IPS-NIHi11 (cell line): ENCODE measurements at places on chromosomes 7 and 10.

DNA sequence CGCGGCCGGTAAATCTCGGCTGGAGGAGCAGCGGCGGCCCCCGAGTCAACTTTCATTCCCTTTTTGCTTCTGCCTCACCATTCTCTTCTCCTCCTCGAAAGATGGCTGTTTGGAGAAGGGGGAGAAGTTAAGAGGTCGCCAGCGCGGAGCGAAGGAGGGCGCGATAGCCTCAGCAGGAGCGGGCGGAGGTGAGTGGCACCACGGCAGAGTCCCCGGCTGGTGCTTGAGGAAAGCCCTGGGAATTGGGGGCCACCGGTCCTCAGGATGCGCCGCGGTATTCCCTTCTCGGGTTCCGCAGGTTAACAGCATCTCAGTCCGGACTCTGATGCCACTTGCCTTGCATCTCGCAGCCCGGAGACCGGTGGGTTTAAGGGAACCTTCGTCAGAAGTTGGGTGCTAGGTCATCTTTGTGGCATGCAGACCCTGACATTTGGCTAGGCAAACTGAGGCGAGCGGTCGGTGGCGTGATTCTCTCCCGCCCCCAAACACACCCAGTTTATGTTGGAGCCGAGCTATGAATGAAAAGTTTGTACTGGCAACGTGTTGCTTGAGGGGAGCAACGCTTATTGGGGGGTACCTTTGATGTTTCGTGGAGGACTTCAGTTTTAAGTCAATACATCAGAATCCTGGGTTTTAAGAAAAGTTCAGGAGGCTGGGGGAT lies 59.5 kb upstream of the PRPS1L1 start:
- DNase-seq: no peak

- DNase-seq: peak; percentile 67
Observed at GRCh38 chr7:33905389-33906032, at the start of gene BMPER. TSS of gene BMPER (plus strand) at chr7:33905539. CDS start at chr7:33905614, 75 bp downstream.

- DNase-seq: no peak
Observed at GRCh38 chr7:97818066-97818663, 54.0 kb downstream of the ASNS start.

GRCh38 chr7:28180364-28181147 lies at the start of gene JAZF1:
TSS of gene JAZF1 (minus strand) at chr7:28180795.
- DNase-seq: peak; percentile 83

GRCh38 chr10:115937768-115938056 lies 335.3 kb downstream of the GFRA1 start:
- no peak for DNase-seq

GRCh38 chr7:4931943-4932342 lies 27.0 kb downstream of the MMD2 start:
- DNase-seq: peak; percentile 69

GRCh38 chr10:66844176-66844942 lies 81.5 kb upstream of the LRRTM3 start:
- DNase-seq: no peak

GRCh38 chr10:1293157-1293556 lies 237.0 kb downstream of the WDR37 start:
- DNase-seq: no peak

GRCh38 chr10:2575460-2575859 lies 491.9 kb upstream of the PFKP start:
- peak; percentile 23 for DNase-seq

- DNase-seq: no peak
Observed at GRCh38 chr7:65744406-65744805, 128.5 kb upstream of the VKORC1L1 start.

- no peak for DNase-seq
Observed at GRCh38 chr7:87154166-87154565, 1.9 kb downstream of the DMTF1 start.

DNA sequence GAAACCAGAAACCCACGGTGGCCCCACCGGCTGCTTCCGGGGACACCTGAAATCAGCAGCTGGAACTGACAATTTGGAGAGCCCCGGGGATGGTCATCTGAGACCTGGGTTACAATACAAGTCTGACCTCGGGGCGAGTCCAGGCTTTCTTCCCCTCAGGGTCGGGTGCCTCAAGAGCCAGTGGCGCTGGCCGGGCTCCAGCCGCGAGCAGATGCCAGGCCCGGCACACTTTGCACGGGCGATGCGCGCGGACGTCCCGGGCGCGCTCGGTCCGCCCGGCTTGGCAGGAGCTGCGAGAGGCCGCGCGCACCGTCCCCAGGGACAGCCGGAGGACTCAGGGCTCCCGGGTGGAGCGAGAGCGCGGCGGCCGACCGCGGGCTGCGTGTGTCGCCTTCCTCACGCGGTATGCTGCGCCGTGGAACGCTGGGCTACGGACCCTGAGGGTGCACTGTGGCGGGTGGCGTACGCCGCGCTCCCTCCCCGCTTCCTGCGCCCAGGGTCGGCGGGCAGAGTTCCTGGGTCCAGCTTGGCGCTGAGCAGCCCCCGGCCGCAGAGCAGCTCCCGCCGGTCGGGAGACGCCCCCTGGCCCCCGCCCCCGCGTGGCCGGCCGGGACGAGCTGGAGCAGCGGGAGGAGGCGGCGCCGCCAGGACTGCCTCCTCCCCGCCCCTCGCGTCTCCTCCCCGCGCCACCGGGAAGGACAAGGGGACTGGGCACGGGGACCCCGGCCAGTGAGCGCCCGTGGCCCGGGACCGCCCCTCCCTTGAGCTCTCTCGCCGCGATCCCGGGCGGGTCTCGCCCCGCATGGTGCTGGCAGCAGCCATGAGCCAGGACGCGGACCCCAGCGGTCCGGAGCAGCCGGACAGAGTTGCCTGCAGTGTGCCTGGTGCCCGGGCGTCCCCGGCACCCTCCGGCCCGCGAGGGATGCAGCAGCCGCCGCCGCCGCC lies at the start of gene RBM20:
TSS of gene RBM20 (plus strand) at position 684 of the 945 bp plus-strand sequence. CDS start at position 803, 119 bp downstream.
- DNase-seq: peak; percentile 66

DNA sequence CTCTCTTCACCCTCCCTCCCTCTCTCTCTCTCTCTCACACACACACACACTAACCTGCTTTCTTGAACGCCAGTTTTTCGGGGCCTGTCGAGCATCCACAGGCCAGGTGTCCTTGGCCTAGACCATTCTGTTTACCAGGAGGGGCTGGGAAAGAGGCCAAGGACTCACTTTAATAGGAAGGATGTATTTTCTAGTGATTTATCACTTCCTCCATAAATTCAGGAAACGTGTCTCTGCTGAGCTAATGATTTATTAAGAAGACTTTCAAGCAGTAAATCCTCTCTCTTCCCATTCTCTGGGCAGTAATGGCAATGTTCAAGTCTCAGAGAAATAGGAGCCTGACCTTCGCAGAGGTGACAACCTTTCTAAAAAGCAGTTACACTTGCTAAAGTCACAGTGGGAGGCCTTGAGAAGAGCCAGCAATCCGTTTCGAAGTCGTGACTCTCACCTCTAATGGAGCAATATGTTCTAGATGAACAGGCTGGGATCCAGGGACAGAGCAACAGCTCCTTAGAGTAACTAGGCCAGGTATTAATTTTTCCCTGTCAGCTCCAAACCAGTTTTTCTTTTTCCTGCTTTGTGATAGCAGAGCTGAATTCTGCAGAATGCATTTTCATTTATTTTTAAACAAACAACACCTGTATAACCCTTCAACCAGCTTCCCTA lies 1357.5 kb upstream of the SORCS1 start:
- DNase-seq: no peak

GRCh38 chr10:117546581-117547015 lies 4.1 kb downstream of the EMX2 start:
- no peak for DNase-seq

DNA sequence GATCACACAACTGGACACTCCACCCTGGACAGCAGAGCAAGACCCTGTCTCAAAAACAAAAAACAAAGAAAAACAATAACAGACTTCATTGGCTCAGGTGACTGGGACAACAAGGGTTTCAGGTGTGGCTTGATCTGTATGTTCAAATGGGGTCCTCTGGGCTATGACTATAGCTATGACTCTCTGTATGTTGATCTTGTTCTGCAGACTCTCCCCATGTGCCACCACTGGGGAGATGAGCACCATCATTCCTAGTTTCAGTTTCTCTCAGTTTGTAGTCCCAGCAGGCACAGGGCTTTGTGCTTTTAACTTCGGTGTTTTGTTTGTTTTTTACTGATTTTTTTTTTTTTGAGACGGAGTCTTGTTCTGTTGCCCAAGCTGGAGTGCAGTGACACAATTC lies 53.8 kb downstream of the SUFU start:
- DNase-seq: no peak

GRCh38 chr10:83849150-83849549 lies 290.2 kb upstream of the GHITM start:
- no peak for DNase-seq

DNA sequence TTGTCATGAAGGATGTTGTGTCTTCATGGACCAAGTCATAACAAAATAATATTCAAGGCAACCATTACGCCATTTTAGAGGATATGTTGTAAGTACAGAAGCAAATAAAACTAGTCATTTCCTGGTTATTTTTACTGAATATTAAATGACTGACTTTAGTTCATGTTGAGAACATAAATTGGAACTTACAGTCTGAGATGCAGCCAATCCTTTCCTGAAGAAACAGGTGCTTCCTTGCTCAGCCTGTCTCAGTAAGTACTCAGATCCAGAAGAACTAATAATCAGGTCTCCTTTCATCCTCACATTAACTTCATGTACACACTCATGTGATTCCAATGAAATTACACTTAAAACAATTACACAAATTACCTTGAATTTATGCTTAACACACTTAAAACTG lies 12.3 kb downstream of the SEMA3A start:
- no peak for DNase-seq

DNA sequence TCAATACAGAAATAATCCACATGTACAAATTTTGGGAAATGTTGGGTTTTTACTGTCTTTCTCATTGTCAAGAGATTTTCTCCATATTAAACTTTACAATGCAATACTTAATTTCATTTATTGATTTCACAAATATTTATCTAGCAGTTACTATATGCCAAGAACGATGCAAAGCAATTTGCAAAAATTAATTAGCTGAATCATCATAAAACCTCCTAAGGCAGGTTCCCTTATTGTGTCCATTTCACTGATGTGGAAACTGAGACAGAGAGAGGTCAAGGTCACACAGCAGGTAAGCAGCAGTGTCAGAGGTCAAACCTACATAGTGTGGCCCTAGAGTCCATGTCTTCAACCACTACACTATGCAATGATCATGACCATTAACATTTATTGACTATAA lies 286.8 kb upstream of the AUTS2 start:
- DNase-seq: no peak

GRCh38 chr10:22356324-22356873 lies 11.1 kb downstream of the SPAG6 start:
- no peak for DNase-seq

DNA sequence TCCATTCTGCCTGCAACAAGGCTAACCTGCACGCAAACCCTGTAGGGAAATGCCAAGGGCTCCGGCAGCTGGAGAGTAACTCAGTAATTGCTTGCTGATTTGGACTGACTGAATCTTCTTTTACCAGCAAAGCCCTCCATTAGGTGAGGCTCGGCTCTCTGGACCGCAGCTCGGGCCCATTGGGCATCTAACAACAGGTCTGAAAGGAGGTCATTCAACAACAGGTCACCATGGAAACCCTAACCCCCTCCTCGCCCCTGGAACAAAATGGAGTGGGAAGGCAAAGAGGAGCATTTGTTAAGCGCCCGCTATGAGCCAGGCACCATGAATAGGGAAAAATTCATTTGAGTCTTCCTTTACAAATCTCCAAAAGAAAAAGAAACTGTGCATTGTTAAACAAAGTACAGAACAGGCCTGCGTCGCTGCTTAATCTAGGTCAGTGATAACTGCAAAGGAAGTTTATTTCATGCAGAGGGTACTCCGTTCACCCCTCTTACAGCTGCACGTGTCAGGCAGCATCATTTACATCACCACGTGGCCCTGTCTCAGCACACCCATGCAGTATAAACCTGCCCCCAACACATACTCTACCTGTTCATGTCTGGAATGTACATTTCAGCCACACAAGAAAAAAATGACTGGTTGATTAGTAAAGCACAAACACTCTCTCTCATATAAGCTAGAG lies 248.8 kb upstream of the NEBL start:
- peak; percentile 44 for DNase-seq

- DNase-seq: peak; percentile 67
Observed at GRCh38 chr7:44063894-44064651, 1.3 kb downstream of the PGAM2 start.

DNA sequence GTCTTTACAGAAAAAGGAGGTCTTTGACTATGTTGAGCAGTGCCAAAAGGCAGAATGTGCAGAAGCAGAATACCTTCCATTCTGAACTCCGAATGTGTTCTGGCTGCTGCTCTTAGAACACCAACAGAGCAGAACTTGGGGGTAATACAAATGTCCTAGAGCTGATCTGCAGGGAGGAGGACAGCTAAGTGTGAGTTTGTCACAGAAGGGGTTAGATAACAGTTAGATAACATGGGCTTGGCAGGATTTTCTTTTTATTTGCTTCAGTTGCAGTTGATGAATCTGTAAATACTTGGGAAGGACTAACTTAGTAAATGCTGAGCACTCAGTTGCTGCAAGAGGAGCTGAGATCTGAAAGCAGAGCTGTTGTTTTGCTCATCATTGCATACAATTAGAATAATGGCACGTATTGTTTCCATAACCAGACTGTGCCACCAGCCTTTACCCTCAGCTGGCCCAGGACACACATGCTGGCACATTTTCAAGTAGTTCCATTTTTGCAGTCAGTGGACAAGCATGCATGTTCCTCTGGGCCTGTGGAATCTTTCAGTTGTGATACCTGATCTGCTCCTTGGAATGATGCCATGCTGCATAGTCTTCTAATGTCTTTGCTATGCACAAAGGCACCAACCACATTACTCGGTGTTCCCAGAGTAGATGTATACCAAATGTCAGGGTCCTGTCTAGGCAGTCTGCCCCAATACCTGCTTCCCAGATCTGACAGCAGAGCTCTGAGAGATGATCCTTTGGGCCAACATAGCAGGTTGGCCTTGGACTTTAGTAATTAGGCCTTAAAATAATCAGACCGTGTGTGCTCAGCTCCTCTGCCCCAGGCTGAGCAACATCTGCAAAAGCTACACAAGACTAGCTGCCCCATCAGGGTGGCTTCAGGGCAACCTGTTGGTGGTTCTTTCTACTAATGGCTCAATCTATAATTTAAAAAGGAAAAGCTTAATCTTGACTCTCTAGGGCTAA lies 55.7 kb downstream of the GSDME start:
- DNase-seq: peak; percentile 32

DNA sequence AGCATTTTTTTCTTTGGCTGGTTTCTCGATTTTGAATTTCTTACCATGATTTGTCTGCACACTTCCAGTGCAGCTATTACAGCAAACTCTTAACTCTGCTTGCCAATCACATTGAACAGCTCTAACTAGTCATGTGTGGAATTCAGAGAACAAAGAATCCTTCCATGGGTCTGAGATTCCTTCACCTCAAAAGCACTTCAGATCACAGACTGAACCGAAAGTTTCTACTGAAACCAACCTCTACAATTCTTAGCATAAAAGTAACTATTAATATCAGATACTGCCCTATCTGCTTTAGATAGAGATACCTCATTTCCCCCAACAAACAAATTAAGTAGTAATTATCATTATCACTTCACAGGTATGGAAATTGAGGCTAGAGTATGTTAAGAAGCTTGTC lies 56.5 kb upstream of the SP4 start:
- DNase-seq: peak; percentile 11

DNA sequence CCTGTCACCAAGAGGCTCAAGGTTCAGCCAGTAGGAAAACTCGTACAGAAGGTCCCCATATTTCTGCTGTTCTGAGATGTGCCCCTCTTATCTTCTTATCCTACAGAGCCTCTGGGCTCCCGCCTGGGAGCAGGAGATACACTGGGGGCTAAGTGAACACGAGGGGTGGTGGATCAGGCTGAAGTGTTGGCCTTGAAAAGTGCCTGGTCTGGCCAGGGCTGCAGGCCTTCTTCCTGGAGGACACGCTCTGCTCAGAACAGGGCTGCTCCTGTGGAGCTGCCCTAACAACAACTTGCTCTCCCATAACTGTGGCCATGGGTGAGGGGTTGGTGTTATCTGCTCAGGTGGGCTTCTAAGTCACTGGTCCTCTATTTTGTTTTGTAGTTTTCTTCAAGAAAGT lies 33.7 kb downstream of the C10orf120 start:
- no peak for DNase-seq
